ENCODE measurements at places on chromosomes 4 and X.

DNA sequence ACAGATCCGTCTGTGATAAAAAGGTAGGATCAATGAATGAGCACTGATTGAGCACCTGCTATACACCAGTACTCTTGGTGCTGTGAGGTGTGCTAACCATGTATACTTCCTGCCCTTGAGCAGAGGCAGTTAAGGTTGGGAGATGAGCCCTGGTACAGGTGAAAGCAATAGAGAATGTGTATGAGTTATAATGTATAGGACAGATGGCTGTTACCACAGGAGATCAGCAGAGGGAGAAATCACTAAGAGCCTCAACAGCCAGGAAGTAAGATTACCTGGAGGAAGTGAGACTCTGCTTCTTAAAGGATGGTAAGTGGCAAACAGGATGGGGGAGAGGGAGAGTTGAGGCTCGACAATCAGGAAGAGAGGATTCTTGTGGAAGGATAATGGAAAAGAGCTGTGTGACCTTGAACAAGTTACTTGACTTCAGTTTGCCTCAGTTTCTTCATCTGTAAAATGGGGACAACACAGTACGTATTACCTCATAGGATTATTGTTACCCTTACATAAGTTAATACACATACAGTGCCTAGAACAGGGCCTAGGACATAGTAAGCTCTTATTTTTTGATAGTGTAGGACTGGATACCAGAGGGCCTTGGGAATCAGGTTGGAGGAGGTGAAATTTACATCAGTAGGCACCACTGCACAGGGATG lies 9.1 kb downstream of the CXCR3 start:
- peak; percentile 28 for DNase-seq

DNA sequence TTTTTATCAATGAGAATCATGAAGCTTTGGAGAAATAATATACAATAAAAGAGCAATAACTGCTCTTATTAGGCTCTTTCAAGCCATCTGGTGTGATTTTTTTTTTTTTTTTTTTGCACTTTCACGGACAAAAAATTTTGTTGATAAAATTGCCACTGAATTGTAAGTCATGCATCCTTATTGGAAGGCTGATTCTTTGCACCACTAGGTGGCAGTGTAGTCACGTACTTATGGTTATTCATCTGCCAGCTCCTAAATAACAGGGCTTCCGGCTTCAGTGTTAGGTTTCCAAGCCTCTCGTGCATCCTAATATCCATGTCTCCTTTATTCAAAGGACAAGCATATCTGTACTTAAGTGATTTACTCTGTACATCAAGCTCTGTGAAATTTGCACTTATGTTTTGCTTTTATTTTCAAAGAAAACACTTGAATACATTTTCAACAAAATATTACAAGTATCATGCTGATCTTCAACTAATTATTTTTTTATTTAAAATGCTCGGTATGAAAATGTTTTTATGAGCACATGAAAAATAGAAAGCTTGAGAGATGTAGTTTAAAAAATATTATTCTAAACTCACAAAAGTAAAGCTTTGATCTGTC lies 1578.3 kb upstream of the TENM3 start:
- DNase-seq: peak; percentile 10

- DNase-seq: no peak
These were observed 26.9 kb downstream of the GK2 start for GRCh38 chr4:79381161-79381560.

- DNase-seq: no peak
These were observed 71.9 kb upstream of the TFDP3 start for GRCh38 chrX:133290076-133290475.

GRCh38 chr4:74692972-74693371 lies 101.4 kb downstream of the BTC start:
- no peak for DNase-seq

DNA sequence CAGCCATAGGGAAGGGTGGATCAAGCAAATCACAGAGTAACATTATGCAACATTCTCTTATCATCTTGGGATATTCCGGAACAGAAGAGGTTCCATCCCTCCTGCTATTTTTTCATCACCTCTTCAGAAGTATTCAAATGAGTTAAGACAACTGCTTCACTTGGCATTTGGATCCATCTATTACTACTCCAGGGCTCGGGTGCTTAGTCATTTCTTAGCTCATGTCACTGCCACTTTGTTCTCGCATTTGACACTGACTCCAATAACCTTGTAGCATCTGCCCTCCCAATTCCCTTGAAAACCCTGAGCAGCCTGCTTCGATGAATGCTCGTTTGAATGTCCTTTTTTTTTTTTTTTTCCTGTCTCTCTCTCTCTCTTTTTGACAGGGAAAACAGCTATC lies 114.9 kb downstream of the PPARGC1A start:
- no peak for DNase-seq

GRCh38 chrX:48938721-48939425 lies 18.5 kb downstream of the OTUD5 start:
- peak; percentile 78 for DNase-seq

DNA sequence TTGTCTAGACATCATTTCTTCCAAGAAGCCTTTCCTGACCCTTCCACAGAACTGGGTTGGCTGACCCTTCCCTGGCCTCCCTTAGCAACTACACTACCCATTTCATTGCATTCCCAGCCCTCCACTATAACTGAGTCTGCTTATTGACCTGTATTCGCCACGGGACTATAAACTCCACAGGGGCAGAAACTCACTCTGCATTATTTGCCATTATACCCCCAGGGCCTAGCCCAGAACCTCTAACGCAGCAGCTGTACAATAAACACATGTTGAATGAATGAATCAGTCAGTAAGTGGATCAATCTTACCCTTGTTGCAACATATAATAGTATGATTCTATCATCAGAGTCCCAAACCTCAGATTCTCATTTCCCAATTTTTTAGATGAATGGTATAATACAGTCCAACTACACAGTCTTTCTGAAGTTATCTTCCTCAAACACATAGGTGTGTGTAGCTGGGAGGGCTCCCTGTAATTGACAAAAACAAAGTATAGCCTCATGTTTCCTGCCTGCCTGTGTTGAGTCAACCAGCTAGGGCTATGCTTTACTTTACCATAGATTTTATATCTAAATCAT lies 209.3 kb downstream of the CHIC2 start:
- DNase-seq: no peak

DNA sequence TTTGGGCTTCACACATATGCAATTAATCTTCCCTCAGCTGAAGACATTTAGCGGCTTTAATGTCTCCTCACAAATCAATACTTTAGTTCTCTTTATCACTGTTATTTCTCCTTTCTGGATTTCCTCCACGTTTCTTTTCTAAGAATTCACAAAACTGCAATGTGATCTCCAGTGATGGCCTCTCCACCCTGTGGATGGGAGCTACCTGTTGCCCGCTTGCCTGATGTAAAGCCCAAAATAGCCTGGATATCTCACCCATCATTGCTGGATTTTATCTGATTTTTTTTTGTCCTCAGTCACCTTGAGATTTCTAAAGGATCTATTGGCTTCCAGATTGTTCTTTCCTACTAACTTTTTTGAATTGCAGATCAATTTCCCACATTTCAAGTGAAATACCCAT lies 129.3 kb upstream of the FAM241A start:
- DNase-seq: no peak

GRCh38 chr4:122873146-122873545 lies 46.5 kb downstream of the FGF2 start:
- no peak for DNase-seq

All from central memory CD4-positive, alpha-beta T cell (primary cell).